ENCODE measurements at places on chromosomes 6 and 20.

DNA sequence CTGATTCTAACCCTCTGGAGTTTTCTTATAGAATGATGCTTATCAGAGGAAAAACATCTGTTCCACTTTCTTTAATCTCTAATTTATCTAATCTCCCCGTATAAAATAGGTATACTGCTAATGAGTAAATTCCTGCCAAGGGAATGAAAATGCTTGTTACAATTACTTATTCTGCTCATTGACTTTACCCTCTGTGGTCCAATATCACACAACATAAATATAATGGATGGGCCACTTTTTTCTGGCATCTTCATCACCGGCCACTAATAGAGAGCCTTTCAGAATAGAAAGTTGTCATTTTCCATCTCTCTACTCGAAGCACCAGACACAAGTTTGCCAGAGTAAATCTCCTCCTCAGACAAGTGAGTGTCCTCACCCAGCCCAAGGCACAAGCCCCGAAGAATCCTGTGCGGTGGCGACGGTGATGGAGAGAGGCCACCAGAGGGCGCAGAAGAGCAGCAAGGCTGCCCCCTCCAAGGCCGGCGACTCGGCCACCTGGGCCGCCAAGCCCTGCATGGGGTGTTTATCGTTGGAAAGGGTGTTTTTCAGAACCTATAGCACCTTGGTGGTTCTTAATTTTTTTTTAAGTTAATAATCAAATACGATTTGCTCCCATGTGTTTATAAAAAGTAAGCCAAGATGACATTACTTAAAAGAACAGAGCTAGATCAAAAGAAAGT, 212.9 kb upstream of the ARID1B start:
- DNase-seq, result peak; percentile 71

DNA sequence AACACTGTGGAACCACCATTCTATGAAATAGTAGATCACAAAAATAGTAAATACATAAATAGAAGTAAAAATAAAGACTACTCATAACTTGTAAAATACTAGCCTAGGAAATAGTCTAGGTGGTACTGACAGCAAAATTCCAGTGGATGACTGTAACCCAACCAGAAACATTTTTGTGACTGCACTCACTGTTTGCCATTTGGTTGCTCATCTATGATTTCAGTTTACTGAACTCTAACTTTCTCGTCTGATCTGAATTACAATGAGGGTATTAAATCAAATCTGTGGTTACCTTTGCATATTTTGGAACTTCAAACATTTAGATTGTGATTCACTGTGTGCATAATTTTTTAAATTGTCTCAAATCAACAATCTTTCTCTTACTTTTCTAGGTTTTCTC, 151.1 kb downstream of the KHDC1L start:
- no peak for DNase-seq

- no peak for DNase-seq
Measured at GRCh38 chr20:54167909-54168872, 5.6 kb downstream of the CYP24A1 start.

DNA sequence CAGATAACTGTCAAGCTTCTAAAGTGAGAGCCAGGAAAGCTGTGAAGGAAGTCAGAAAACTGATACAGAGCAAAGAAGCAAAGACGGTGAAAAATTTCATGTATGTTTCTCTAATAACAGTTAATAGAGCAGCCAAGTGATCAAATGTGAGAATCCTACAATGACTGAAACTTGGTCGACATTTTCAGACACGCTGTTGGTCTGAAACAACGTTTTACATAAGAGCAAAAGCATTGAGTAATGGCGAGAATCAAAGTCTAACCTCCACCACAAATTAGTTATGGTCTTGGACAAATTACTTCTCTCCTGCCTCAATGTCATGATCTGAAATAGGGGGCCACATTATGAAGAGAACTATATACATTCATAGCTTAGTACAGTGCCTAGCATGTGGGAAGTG, 3.3 kb downstream of the MKKS start:
- DNase-seq, result no peak

DNA sequence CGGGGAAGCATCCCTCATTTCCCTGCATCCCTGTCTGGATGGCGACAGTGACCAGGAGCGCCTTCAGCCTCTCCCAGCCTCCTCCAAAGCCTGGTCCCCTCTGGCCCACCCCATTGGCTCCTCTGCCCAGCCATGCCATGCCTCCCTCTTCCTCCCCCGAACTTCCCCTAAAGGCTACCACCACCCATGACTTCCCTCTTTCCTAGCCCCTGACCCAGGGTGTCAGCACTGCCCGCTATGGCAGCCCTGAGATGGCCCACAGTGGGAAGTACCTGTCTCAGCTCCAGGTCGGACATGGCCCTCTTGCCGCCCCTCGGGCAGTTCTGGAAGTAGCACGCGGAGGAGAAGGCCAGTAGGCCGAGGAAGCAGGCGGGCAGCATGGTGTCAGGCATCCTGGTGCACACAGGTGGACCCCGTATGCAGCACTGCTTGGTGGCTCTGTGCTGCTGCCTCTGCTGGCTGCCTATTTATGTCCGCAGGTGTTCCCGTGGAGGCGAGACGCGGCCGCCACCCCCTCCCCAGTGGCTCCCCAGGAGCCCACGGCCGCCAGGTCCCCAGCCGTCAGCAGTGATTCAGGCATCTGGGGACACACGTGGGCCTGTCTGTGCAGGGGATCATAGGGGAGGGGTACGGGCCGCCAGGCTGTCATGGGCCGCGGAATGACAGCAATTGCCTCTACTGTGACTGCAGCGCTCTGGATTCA, at the start of gene AVP:
TSS of gene AVP (minus strand) at position 442 of the 703 bp plus-strand sequence. CDS start at position 392, 50 bp downstream.
- no peak for DNase-seq

DNA sequence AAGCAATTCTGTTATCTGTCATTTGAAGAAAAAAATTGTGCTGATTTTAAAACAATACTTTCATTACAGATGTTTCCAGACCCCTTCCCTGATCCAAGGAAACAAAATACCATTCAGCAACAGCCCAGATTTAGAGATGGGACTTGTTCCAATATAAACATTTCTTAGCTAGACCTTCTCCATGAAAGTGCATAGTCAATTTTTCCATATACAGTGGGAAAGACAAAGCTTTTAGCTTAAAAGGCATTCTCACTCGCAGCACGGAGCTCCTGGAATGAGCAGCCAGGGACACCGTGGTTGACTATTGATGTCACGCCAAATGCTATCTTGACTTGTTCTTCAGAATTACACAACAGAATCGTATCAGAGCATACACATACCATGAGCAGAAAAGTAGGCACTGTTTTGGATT, 21.5 kb downstream of the LAMA4 start:
- no peak for DNase-seq

GRCh38 chr6:89555031-89555430, 83.5 kb downstream of the LYRM2 start:
- no peak for DNase-seq

- DNase-seq, result peak; percentile 53
Measured at GRCh38 chr6:40550202-40551101, 36.7 kb downstream of the LRFN2 start.

GRCh38 chr20:36311141-36311853, 5.2 kb downstream of the DLGAP4 start:
- no peak for DNase-seq

DNA sequence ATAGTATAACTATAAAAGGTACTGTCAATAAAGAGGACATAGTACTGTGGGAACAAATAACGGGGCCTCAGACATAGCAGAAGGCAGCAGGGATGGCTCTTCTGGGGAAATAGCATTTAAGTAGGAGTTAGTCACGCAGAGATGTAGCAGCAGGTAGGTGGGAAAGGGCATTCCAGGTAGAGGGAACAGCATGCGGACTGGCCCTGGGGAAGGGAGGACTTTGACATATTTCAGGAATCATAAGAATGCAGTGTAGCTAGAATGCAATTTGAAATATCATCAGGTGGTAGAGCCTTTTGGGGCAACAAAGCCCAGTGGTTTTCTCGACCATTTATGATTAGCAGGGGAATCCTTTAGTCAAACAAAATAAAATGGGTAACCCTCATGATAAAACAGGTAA, 191.1 kb downstream of the SLC24A3 start:
- no peak for DNase-seq

GRCh38 chr20:38091441-38092216, 58.1 kb downstream of the RPRD1B start:
- no peak for DNase-seq

DNA sequence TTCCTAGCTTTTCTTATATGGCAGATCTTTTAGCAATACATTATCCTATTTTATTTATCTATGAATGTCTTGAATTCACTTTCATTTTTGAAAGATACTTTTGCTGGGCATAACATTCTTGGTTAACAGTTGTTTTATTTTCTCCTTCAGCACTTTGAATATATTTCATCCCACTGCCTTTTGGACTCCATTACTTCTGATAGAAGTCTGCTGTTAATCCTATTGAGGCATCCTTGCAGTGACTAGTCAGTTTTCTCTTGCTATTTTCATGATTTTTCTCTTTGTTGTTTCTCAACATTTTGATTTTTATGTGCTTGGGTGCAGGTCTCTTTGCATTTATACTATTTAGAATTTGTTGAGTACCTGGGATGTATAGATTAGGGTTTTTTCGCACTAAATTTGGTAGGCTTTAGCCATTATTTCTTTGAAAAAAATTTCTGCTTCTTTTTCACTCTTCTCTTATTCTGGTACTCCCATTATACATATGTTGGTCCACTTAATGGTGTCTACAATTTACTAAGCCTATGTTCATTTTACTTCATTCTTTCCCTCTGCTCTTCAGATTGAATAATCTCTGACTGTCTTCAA, 53.2 kb downstream of the PHACTR3 start:
- no peak for DNase-seq

DNA sequence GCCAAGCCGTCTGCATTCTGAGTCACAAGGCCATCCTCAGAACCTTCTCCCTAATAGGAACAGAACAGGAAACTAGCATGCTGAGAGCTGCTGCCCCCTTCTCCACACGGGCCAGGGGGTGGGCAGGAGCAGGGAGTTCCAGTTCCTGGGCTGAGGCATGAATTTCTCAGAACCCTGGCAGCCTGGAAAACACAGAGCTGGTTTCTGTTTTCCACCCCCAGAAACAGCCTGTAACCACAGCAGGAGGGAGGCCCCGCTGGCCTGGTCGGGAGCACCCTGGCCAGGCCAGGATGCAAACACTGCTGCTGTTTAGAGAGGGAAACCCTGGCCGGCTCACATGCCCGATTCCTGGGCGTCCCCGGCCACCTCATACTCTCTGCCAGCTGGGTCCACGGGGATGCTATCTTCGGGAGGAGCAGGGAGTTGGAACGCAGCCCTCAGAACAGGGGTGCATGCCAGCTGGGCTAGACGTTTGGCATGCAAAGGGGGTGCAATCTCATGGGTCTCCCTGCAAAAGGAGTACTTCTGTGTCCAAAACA, 130.1 kb downstream of the NFATC2 start:
- no peak for DNase-seq

Data from kidney capillary endothelial cell (primary cell).